ENCODE measurements at places on chromosomes 5 and 9. TPM values are rescaled to one million over a fixed set of nuclear protein-coding genes. Genes with fewer than 3 reads are reported as not detected.

DNA sequence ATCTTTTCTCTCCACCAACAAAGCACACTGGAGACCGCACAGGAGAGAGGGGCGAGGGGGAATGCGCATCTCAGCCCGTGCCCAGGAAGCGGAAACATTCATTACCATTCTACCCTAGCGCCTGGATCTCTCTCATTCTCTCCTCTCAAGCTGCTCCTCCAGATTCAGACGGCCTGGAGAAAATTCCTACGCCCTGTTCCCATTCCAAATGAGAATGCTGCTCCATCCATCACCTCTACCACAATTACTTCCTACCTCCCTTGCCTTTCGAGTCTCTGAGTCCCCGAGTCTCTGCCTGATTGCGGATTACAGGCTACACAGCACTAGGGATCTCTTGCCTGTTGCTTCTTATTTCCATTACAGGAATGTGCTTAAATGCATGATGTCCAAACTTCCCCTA is 6.7 kb downstream of the DDX31 start:
- H3K27me3 ChIP-seq, result no peaks in the 10 kb centered on the region
- no peak for DNase-seq
- no peaks in the 10 kb centered on the region for H3K4me1 ChIP-seq
- H3K4me3 ChIP-seq, result no peak overlapping the region

The CORO2A gene
- 26.5 TPM for total RNA-seq

DNA sequence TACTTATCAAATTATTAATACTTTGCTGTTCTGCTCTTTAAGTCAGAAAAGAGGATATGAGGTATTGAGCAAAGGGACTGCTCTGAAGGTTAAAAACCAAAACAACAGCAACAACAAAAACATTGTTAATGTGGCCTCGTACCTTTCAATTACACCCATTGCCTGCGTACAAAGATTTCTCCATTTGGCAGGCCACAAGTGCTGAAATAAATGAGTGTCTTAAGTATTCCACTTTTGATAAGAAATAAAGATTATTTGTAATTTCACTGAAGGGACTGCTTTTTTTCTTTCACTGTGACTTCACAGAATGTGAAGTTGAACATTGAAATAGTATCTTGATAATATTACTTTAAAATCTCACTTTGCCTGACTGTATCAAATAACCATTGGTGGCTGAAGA is 163.2 kb upstream of the MRPS30 start:
- no peaks in the 10 kb centered on the region for H3K27me3 ChIP-seq
- H3K4me1 ChIP-seq, result no peaks in the 10 kb centered on the region
- no peak for DNase-seq

DNA sequence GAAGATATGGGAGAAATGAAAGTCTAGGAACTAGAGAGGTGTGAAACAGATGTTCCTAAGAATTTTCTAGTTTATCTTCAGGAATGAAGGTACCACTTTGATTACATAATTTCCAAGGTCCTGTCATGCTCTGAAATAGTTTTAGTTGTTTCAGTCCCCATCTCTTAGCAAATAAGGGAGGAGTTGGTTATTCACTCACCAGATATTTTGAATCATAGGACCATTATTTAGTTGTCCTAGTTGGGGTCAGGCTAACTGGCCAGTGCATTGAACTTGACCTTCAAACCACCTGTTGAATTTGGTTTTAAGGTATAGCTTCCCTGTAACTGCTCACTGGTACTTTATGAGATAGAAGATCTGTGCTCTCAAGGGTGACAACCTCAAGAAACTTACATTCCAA is 53.9 kb upstream of the TNFAIP8 start:
- DNase-seq, result no peak
- H3K4me3 ChIP-seq, result no peak overlapping the region
- H3K27me3 ChIP-seq, result no peaks in the 10 kb centered on the region
- no peaks in the 10 kb centered on the region for H3K36me3 ChIP-seq

- peak overlapping the region; percentile 14 for H3K4me3 ChIP-seq
- no peak for DNase-seq
- no peak overlapping the region for H3K27ac ChIP-seq
- H3K27me3 ChIP-seq, result peaks cover 38% of the 10 kb centered on the region
- peaks cover 6% of the 10 kb centered on the region for H3K4me1 ChIP-seq
- H3K36me3 ChIP-seq, result no peaks in the 10 kb centered on the region
Measured at GRCh38 chr5:141691867-141692532, 10.0 kb upstream of the ARAP3 start.

The SHISAL2B gene
- total RNA-seq, result not detected

Data from esophagus squamous epithelium (tissue), 5 donors.